Cardiac muscle cell (in vitro differentiated cells and primary cell): ENCODE measurements at places on chromosomes 2 and 18. TPM values are rescaled to one million over a fixed set of nuclear protein-coding genes. Genes with fewer than 3 reads are reported as not detected.

The SERPINB3 gene
- not detected in 2 replicates for polyA plus RNA-seq

The GKN1 gene
- not detected in 2 replicates for polyA plus RNA-seq

The SCYGR4 gene
- polyA plus RNA-seq, result not detected in 2 replicates

The SETBP1 gene
- polyA plus RNA-seq, result 6.3 and 6.6 TPM in 2 replicates

DNA sequence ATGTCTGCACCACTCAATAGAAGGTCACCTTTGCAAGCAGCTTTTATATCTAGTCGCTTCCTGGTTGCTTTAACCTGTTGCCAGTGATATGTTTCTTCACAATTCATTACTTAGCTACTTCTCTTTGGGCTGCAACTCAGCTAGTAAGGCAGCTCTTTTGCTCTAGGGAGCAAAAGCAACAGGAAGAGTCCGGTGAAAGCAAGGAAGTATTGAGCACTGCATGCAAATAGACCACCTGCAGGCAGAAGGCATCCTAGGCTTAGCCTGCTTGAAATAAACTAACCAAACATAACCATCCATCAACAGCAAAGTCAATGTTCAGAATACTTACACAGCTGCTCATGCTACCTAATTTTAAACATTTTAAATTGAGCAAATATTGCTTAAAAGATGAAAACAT is 529.2 kb upstream of the LINC00305 start:
- no peak for DNase-seq

DNA sequence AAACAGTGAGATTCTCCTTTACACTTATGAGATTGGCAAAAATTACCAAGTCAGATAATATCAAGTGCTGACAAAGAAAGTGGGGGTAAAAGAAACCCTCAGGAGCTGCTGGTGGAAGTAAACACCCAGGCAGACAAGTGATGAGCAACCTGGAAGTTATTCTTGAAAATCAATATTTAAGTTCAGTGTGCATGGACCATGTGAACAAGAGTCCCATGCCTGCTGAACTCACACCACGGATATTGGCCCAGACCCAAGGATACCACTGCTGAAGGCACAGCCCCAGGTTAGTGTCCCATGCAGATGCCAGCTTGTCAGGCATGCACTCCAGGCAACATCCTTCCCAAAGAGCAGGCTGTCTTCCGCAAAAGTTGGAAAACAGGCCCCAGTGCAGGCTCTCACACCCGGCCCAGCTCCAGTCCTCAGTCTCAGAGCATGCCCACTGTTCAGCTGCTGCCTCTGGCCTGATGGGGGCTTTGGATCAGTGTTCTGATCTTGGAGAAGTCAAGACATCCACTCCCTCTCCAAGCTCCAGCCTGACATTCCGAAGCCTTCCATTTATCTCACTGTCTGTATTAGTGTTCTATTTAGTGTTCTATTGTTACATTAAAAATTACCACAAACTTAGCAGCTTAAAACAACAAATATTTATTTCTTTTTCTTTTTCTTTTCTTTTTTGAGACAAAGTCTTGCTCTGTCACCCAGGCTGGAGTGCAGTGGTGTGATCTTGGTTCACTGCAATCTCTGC is 70.0 kb downstream of the HS1BP3 start:
- no peak for DNase-seq

- no peak for DNase-seq
Observed at GRCh38 chr18:74892066-74892627, 294.5 kb downstream of the ZNF407 start.

GRCh38 chr2:212119591-212119990 is 419.0 kb downstream of the ERBB4 start:
- DNase-seq, result no peak

- DNase-seq, result no peak
Observed at GRCh38 chr2:74532222-74532621, 2.5 kb downstream of the HTRA2 start.

DNA sequence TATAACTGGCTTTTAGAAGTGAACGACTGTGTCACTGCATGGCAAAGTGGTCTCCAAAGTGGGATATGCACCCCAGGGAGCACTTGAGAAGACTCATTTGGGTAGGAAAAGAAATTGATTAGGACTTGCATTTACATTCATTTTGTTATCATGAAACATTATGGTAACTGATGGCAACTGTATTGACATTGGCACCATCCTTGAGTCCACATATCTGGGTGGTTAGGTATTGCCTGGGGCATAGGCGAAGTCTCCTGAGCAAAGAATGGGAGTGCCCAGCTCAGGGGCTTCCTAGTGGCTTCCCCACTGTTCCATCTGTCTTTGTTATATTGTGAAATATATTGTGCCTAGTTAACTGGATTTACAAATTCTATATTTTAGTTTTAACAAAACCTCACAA is 29.2 kb downstream of the SPATS2L start:
- no peak for DNase-seq

- peak; percentile 69 for DNase-seq
Observed at GRCh38 chr2:109031476-109032228, 42.6 kb upstream of the EDAR start.

DNA sequence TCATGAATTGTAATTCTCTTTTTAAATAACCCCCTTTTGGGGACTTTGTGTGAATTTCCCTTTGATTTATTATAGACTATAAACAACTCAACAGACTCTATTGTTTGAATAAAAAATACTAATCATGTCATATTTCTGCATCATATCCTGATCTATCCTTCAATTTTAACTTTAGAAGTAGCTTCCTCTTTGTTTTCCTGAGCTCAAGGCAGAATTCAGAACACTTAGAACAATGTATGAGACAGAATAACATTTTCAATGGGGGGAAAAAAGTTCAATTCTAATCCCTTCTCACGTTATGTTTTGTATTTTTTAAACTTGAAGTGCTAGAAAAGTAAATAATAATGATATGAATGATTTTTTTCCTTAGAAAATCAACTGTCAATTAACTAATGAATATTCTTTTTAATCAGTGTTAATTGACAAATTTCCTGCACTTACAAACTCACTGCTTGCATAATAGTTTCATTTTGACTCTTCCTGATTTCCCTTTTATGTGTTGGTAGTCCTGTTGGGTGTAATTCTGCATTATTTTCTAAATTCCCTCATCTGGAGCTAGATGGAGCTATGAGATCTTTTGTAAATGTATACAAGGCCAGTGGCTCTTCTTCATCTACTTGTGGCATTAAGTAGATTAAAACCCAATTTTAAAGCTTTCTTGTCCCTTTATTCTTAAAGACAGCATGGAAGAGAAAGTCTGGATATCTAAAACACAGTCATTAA is 326.1 kb downstream of the PARD3B start:
- peak; percentile 18 for DNase-seq
